ENCODE measurements at places on chromosomes 4 and X. TPM values are rescaled to one million over a fixed set of nuclear protein-coding genes. Genes with fewer than 3 reads are reported as not detected.

Gene RNF150
- total RNA-seq, result 0.26 TPM

Gene BEND2
- total RNA-seq, result not detected

Gene UGT2B15
- total RNA-seq, result not detected

Gene RGN
- total RNA-seq, result 2.4 TPM

Gene GPM6B
- total RNA-seq, result 7.7 TPM

Gene SRPX2
- total RNA-seq, result 36.9 TPM

Gene MTNR1A
- total RNA-seq, result not detected

Gene FOXR2
- total RNA-seq, result not detected

Gene RASSF6
- total RNA-seq, result not detected

Gene FGFBP2
- total RNA-seq, result not detected

Gene PDZD4
- total RNA-seq, result under 0.01 TPM

Gene EGF
- total RNA-seq, result 0.26 TPM

Gene WDR44
- 6.3 TPM for total RNA-seq

Gene CT45A3
- not detected for total RNA-seq
